ENCODE measurements at places on chromosomes 3 and 15. TPM values are rescaled to one million over a fixed set of nuclear protein-coding genes. Genes with fewer than 3 reads are reported as not detected.

DNA sequence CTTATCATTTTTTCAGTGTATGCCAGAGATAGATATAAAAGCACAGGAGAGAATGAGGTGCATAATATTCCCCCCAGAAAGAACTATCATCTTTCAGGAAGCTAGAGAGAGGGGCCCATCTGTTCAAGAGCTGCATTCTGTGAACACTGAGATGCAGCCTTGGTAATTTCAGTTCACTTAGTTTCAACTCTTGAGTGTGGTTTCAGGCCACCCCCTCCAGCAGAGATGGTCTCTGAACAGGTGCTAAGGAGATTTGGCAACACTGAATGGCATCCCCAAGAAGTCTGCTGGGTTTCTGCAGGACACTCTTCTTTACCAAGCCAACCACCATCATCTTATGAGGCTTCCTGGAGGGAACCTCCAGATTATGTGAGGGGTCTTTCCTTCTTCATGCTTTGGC, 30.4 kb upstream of the LIMD1 start:
- DNase-seq: no peak

- DNase-seq: no peak
Measured at GRCh38 chr3:158762701-158763100, 30.4 kb upstream of the RARRES1 start.

GRCh38 chr3:99176169-99176964, 274.9 kb upstream of the DCBLD2 start:
- no peak for DNase-seq

DNA sequence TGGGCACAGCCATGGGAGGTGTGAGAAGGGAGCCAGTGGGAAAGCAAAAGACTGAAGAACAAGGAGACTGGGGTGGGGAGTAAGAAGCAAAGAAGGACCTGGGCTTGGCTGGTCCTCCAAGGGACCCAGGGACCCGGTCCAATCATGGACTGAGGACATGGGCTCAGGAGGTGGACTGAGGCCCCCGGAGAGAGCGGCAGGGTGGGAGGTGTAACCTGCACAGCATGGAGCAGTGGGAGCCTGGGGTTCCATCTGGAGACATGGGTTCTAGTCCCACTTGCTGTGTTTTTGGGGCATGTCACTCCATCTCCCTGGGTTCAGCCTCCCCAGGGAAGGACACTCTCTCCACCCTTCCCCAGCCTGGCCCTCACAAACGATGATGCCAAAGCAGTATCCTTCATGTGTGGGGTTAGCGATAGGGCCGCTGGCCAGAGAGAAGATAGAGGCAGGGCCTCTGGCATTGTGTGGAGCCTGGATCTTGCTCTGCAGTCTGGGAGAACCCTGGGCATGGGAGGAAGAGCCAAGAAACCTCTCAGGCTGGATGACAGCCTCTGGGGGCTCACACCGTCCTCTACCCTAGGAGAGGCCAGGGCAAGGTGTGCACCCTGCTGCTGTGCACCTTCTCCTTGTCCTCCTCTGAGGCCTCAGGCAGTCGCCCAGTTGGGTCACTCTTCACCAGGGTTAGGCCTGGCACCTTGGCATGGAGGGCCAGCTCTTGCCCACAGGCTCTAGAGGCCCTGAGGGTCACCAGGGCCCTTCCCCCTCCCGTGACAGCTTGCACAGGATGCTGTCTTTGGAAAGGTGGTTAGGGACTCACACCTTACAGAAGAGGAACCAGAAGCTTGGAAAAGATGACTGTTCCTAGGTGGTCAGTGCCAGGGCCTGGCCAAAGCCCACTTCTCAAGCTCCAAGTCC, 26.0 kb downstream of the FBXW12 start:
- DNase-seq: peak; percentile 10

DNA sequence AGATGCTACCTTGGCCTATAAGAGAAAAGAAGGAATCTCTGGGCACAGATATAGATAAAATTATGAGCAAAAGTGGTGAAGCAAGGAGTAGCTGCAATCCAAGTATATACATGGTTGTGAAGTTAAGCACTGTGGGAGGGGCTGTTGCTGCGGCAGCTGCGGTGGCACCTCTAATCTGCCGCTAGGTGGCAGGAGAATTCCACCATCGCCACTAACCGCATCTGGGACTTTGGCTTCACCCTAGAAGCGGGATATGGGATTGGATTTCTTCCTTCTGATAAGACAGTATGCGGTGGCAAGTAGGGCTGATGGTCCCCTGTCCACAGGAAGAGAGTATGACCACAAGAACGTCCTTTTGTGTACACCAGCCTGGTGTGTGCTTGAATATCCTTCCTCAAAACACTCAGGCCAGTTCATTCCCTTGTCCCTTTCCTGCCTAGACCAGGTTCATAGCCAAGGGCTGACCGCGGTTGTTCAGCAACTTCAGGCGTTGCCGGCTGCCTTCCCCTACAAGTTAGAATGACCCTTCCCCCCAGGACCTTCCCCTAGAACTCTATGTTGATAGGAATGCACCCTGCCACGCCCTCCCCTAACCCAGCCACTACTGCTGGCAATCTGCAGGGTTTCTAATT, 5.1 kb downstream of the MAGEL2 start:
- DNase-seq: peak; percentile 74

GRCh38 chr3:194212161-194212844, 76.4 kb downstream of the HES1 start:
- no peak for DNase-seq

TICRR gene
- polyA plus RNA-seq: 3.0 TPM

MME gene
- 5.4 TPM for polyA plus RNA-seq

GOLGA8T gene
- 10.6 TPM for polyA plus RNA-seq

GOLGA8Q gene
- polyA plus RNA-seq: 10.4 TPM

OXTR gene
- polyA plus RNA-seq: 0.58 TPM

RBP2 gene
- not detected for polyA plus RNA-seq
